ENCODE measurements at places on chromosomes 13 and 19. TPM values are rescaled to one million over a fixed set of nuclear protein-coding genes. Genes with fewer than 3 reads are reported as not detected.

GRCh38 chr19:5001615-5002014 is 32.7 kb downstream of the KDM4B start:
- no peaks in the 10 kb centered on the region for H3K27me3 ChIP-seq
- DNase-seq, result peak; percentile 49
- H3K36me3 ChIP-seq, result peaks cover 3% of the 10 kb centered on the region
- no peak overlapping the region for H3K4me3 ChIP-seq
- no peak overlapping the region for H3K27ac ChIP-seq

ZNF714 gene
- total RNA-seq, result 18.5 TPM

PLIN5 gene
- not detected for total RNA-seq

DNA sequence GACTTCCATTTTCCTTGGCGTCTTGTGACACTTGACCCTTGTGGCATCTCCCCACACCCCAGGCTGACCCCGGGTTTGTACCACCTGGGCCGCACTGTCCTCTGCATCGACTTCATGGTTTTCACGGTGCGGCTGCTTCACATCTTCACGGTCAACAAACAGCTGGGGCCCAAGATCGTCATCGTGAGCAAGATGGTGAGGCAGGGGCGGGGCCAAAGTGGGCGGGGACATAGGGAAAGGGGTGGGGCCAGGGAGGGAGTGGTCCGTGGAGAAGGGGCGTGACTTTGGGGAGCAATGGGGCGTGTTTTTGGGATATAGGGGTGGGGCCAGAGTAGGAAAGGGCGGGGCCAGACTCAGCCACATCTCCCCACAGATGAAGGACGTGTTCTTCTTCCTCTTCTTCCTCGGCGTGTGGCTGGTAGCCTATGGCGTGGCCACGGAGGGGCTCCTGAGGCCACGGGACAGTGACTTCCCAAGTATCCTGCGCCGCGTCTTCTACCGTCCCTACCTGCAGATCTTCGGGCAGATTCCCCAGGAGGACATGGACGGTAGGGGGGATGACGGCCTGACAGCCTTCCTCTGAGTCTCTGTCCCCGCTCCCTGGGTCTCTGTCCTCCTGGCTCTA is 42.8 kb downstream of the TRPM4 start:
- no peak overlapping the region for H3K27ac ChIP-seq
- DNase-seq, result peak; percentile 23
- H3K4me1 ChIP-seq, result peaks cover 8% of the 10 kb centered on the region
- H3K4me3 ChIP-seq, result no peak overlapping the region
- H3K36me3 ChIP-seq, result no peaks in the 10 kb centered on the region

OR7D2 gene
- total RNA-seq, result not detected

- H3K27ac ChIP-seq, result no peak overlapping the region
- no peak for DNase-seq
- H3K4me1 ChIP-seq, result no peaks in the 10 kb centered on the region
- no peaks in the 10 kb centered on the region for H3K27me3 ChIP-seq
- no peak overlapping the region for H3K4me3 ChIP-seq
- H3K36me3 ChIP-seq, result peaks cover 16% of the 10 kb centered on the region
Observed at GRCh38 chr19:38125238-38125637, 98.8 kb downstream of the DPF1 start.

PGLYRP1 gene
- not detected for total RNA-seq

- H3K27ac ChIP-seq, result no peak within 1 kb of the TSS
- H3K4me3 ChIP-seq, result no peak within 1 kb of the TSS
- H3K4me1 ChIP-seq, result peaks cover 30% of the 10 kb centered on the region
- peaks cover 13% of the 10 kb centered on the region for H3K27me3 ChIP-seq
- no peak for DNase-seq
Observed at GRCh38 chr19:19538061-19538784, at the start of gene CILP2. Gene CILP2, plus strand, starts transcription at chr19:19538265. Its CDS starts 85 bp downstream, at chr19:19538350.
